ENCODE measurements at places on chromosomes 1 and 21.

- no peak for DNase-seq
Observed at GRCh38 chr1:234667600-234668576, 57.9 kb upstream of the IRF2BP2 start.

DNA sequence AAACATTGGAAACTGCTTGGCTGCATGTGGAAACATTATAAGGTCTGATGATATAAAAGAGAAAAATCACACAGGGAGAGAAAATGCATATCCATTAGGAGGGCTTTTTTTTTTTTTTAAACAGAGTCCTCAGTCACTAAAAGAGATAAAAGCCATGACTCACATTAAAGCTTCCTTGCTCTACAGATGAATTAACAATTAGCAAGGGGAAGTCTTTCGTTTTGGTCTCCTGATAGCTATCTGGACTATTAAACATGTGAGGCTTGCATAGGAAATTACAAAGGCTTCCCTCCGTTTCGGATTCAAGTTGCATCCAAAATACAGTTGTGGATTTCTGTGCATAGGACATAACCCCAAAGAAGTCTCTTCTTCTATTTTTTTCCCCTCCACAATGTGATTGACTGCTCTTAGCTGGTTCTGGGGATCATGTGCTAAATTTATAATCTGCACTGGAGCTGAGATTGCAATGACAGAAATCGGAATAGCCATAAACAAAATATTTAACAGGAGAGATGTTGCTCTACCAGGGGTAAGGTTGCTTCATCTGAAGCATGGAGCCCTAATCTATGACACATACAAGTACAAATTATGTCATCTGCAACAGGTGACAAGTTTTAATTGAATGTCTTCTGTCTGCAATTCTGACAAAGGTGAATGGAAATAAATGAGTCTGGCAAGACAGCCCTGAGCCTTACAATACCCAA lies 146.8 kb downstream of the ESRRG start:
- no peak for DNase-seq

GRCh38 chr1:198604975-198605374 lies 33.9 kb upstream of the PTPRC start:
- no peak for DNase-seq

- no peak for DNase-seq
Observed at GRCh38 chr1:205108464-205108863, 13.3 kb downstream of the RBBP5 start.

- DNase-seq: peak; percentile 64
Observed at GRCh38 chr1:90850181-90850897, 133.2 kb upstream of the BARHL2 start.

DNA sequence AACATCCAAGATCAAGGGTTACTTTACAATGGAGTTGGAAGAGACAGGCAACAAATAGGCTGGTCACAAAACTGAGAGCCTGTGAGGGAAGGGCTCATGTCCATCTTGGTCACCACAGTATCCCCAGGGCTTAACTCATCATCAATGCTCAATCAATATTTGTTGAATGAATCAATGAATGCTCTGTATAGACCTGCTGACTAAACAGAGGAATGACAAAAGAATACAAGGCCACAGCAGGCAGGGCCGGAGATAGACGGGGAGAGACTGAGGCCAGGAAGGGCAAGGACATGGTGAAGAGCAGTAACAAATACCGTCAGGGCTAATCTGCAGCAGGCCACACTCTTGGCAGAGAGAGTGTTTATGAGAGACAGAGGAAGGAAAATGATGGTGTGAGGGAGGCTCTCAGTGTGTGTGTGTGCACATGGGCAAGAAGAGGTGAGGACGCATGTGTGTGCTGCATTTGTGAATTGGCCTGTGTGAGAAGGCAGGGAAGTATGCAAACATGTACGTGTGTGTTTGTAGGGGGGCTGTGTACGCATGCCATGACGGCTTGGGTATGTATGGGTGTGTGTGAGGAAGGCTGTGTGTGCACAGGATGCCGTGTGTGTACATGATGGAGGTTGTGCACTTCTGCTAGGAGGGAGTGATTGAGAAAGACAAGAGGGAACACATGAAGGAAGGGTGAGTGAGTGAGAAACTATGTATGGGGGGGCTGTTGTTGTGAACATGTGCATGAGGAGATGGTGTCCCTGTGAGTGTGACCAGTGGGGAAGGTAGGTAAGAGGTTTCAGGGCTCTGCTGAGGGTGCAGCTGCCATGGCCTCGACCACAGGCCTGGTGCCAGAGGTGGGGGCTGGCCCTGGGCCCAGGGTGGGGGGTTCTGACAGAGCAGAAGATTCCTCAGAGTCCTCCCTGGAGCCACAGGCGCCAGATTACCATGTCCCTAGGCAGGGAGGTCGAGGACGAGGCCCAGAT lies 15.4 kb downstream of the AHDC1 start:
- no peak for DNase-seq

DNA sequence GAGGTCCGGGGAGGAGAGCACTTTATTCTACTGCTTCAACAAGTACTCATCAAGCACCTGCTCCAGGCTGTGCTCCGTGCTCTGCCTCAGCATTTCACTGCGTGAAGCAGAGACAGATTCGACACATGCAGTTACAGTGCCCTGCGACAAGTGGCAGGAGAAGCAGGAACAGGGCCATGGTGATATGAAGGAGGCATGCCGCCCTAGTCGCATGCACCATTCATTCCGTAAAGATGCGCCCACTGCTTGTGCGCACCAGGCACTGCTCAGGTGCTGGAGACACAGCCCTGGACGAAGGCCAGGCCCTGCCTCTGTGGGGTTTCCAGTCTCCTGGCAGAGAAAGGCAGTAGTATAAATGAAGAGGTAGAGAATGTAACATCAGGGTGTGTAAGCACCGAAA lies 206.6 kb downstream of the HIVEP3 start:
- no peak for DNase-seq

Measured in sciatic nerve (tissue), 2 donors.